ENCODE measurements at places on chromosomes 3 and 15.

DNA sequence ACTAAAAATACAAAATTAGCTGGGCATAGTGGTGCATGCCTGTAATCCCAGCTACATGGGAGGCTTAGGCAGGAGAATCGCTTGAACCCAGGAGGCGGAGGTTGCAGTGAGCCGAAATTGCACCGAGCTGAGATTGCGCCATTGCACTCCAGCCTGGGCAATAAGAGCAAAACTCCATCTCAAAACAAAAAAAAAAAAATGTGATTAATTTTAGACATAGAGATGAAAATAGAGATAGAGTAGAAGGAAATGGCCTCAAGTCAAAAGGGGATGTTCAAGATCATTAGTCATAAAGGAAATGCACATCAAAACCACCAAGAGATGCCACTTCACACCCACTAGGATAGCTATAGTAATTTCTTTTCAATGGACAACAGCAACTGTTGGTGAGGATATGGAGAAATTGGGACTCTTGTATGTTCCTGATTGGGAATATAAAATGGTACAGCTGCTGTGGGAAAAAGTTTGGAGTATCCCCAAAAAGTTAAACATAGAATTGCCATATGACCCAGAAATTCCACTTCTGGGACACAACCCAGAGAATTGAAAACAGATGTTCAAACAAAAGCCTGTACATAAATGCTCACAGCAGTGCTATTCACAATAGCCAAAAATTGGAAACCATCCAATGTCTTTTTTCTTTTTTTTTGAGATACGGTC is 55.4 kb downstream of the ABHD2 start:
- no peak for DNase-seq

- no peak for DNase-seq
These were observed 499.6 kb upstream of the KCNMB2 start for GRCh38 chr3:178036451-178037144.

DNA sequence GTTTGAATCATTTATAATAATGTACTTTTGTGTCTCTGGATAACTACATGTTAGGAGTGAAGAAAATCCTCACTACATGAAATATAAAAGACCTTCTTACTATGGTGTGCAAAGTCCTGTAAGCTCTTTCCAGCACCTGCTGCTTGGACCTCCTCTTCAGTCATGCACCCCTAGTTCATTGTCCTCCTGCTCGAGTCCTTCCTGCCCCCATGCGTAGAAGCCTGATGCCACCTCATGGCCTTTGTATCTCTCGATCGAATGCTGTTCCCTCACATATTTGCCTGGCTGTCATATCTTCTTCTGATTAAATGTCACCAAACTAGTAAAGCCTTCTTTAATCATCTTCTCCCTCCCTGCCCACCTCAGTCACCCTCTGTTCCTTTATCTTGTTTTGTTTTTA is 49.9 kb upstream of the SUCLG2 start:
- DNase-seq: no peak

GRCh38 chr3:55828712-55829111 is 341.6 kb upstream of the WNT5A start:
- no peak for DNase-seq

DNA sequence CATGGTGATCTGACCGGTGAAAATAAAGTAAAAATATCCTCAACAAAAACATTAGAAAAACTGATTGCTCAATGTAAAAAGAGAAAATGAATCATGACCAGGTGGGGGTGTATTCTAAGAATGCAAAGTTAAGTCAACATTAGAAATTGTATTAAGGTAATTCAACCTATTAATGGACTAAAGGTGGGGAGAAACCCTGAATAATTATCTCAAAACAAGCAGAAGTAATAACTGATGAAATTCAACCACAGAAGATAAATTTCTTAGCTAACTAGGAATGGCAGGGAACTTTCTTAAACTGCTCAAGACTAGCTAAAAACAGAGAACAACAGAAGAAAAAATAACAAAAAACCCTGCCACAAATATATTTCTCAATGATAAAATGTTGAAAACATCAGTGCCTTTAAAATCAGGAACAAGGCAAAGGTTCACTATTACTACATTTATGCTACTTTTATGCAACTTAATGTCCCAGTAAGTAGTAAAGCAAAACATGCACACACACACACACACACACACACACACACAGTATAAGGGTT is 204.4 kb upstream of the THBS1 start:
- DNase-seq: no peak

DNA sequence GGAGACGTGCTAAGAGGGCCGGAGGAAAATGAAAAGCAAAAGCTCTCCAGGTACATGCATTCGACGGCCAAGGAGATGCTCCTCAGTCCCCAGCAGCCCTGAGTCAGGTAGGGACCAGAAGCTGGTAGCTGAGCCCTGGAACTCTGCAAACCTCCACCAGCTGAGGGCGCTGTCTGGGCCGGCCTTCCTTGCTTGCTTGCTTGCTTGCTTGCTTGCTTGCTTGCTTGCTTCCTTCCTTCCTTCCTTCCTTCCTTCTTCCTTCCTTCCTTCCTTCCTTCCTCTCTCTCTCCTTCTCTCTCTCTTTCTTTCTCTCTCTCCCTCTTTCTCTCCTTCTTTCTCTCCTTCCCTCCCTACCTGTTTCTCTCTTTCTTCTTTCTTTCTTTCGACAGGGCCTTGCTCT is 94.6 kb upstream of the RASGRF1 start:
- no peak for DNase-seq

DNA sequence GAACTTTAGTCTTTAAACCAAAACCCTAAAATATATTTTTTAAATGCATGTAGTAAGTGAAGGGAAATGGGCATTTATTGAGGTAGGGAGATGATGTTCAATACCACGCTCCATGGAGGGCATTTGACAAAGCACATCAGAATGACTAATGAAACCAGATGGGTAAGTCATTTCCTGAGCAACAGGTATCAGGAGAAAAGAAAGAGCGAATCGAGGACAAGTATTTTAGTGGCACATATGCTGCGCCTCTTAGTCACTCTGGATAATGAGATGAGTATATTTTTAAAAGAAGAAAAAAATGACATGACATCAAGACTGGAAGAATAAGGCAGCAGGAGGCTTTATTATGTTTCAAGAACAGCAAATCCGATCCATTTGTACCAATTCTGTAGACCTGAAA is 129.0 kb upstream of the ARHGEF3 start:
- no peak for DNase-seq

- no peak for DNase-seq
These were observed 38.7 kb downstream of the ARNT2 start for GRCh38 chr15:80442728-80443403.

GRCh38 chr3:86771741-86772512 is 219.0 kb downstream of the VGLL3 start:
- no peak for DNase-seq

DNA sequence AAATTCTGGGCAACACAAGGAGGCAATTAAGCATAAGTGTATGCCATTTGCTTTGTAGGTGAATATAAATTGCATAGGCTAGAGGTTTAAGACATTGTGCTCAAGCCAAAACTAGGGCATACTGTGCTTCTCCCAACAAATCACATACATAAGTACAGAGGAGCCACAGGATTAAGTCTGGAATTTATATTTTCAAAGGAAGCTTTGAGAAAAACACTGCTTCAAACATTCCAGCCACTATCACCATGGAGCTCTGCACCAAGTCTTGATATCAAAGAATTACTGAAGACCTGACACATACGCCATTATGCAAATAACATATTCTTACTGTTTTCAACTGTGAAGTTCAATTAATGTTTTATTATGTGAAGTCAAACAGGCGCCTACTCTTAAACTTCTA is 119.4 kb upstream of the NPHP3 start:
- no peak for DNase-seq

DNA sequence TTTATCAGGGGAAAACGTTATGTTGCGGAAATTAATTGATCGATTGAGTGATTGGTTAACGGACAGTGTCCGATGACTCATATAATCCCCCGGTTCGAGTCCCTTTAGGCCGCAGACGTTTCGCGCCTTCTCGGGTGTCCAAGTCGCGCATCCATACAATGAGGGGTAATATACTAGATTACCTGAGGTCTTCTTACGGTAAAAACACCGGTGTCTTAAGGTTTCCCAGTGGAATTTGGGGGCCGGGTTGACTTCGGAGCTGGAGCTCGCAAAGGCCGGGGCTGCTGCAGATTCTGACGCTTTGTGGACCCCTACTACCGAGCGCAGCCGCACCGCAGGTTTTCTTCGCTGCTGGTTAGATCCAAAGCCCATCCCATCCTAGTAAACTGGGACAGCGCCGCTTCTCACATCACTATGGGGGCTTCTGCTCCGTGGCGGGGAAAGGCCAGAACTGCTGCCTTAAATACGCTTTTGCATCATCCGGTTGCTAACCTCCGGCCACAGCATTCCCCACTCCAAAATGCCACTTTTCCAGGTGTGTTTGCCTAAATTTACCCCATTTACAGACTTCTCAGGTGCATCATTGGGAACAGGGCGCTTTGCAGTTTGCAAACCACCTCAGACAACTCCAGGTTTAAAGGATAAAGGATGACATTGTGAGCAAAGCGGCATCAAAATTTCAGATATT is 858 bp upstream of the SACM1L start:
- DNase-seq: no peak

- DNase-seq: no peak
These were observed 49.1 kb downstream of the TLNRD1 start for GRCh38 chr15:81049835-81050234.

GRCh38 chr15:70023769-70024491 is 73.8 kb downstream of the TLE3 start:
- DNase-seq: no peak

- no peak for DNase-seq
These were observed 313.4 kb downstream of the BCHE start for GRCh38 chr3:165523801-165524200.

- no peak for DNase-seq
These were observed 19.0 kb downstream of the FAN1 start for GRCh38 chr15:30922480-30923311.

DNA sequence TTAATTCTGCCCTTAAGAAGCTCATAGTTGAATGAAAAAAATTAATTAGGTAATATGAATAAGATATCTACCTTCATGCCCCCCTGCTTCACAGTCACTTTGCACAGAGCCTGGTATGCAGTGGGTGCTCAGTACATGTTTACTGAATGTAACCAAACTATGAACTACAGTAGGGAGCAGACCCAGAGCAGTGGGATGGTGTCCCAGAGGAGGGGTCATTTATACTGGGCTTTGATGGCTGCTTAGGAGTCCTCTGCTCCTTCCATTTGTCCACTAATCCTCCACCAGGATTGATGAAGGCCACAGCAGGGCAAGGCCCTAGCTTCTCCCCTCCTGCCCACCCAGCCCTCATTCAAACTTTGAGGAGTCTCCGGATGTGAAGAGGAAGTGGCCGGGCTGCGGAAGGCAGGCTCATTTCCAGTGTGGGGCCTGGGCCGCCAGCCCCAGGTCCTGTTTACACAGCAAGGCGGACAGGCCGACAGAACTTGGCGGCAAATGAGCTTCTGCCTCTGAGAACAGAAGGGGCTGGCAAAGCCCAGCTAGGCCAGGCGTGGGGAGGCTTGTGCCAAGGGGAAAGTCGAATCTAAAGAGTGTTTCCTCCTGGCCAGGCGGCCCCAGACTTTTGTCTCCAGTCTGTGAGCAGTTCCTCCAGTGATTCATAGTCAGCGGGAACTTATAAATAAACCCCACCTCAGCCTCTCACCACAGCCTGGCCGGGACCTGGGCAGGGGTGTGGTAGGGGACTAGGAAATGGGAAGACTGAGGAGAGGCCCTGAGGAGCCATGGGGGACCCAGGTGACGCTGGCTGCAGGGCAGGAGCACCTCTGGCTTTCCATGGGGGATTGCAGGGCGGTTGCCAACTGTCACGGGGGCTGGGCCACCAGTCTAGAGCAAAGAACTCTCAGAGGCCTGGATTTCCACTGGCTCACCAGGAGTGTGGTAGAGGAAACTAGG is 51.6 kb upstream of the LCTL start:
- no peak for DNase-seq

GRCh38 chr3:32082721-32083120 is 23.7 kb upstream of the GPD1L start:
- DNase-seq: no peak

DNA sequence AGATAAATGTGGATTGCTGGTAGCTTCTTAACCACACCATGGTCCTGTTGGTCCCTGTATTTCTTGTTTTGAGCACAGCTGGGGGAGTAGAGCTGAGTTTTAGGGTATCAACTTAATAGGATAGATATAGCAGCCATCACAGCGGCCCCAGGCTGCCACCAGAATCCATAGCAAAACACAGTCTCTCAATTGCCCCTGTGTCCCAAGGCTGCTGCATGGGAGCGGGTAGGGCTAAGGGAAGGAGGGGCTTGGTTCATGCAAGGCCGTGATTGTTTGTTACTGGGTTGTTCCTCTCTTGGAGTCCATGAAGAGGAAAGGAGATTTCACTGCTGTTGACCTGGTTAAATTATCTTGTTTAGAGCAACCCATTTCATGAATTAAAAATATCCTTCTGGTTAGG is 22.1 kb downstream of the ARNT2 start:
- DNase-seq: no peak
